ENCODE measurements at places on chromosomes 16 and 17.

DNA sequence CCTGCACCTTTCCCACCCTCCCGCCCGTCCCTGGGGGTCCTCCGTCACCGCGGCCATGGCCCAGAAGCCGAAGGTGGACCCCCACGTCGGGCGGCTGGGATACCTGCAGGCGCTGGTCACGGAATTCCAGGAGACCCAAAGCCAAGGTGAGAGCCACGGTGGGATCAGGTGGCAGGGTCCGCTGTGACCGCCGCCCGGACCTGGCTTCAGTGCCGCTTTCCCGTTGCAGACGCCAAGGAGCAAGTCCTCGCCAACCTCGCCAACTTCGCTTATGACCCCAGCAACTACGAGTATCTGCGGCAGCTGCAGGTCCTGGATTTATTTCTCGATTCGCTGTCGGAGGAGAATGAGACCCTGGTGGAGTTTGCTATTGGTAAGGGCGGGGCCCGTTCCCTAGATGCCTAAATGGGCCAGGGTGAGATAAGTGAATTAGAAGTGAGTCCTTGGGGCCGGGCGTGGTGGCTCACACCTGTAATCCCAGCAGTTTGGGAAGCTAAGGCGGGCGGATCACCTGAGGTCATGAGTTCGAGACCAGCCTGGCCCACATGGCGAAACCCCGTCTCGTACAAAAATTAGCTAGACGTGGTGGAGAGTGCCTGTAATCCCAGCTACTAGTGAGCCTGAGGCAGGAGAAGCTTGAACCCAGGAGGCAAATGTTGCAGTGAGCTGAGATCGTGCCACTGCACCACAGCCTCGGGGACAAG is 617 bp downstream of the ARMC7 start:
- H3K36me3 ChIP-seq: peaks cover 20% of the 10 kb centered on the region
- H3K27me3 ChIP-seq: no peaks in the 10 kb centered on the region
- H3K27ac ChIP-seq: peak overlapping the region; percentile 84

DNA sequence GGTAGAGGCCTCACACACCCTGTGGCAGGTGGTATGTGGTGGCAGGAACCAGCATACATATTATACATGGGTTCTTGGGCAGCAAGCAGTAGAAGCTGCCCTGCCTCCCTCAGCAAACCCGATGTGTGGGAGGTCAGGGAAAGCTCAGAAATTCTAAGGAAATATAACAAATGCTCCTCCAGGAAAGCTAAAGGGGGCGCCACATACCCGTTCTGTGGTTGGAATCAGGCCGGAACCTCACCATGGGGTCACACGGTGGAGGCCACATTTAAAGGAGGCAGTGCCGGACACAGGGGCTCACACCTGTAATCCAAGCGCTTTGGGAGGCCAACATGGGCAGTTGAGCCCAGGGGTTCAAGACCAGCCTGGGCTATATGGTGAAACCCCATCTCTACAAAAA is 12.4 kb upstream of the KATNB1 start:
- no peak for DNase-seq
- H3K27me3 ChIP-seq: no peaks in the 10 kb centered on the region
- H3K36me3 ChIP-seq: no peaks in the 10 kb centered on the region
- no peak overlapping the region for H3K4me3 ChIP-seq
- H3K27ac ChIP-seq: no peak overlapping the region

DNA sequence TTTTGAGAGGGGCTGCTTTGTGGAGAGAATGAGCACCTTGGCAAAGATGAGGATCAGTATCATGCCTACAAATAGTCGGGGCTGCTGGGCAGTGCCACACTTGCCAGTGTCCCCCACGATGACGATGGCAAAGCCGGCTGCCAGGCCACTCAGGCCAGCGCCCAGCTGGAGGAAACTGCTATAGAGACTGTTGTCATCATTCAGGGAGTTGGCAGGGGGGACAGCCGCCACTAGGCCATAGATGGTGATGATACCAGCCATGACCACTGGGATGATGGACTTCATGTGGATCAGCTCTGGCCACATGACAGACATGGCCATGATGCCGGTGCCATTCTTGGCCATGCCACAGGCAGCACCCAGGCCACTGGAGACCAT is 23.8 kb downstream of the MINK1 start:
- DNase-seq: no peak
- H3K36me3 ChIP-seq: peaks cover 23% of the 10 kb centered on the region
- no peak overlapping the region for H3K4me3 ChIP-seq
- no peak overlapping the region for H3K27ac ChIP-seq
- H3K27me3 ChIP-seq: no peaks in the 10 kb centered on the region

DNA sequence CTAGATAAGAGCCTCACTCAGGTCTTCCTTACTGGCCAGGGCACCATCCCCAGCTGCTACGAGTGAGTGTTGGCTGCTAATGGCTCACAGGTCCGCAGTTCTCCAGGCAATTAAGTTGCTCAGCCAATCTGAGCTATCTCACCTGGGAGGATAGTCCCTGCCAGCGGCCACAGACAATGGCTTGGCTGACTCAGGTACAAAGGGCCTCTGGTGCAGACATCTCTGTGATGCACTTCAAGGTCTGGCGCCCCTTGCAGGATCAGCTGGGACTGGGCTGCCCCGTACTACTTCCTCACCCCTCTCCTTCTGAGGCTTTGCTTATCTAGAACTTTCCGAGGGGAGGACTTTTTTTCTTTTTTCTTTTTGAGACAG is 49.2 kb upstream of the EMP2 start:
- no peaks in the 10 kb centered on the region for H3K36me3 ChIP-seq
- peaks cover 2% of the 10 kb centered on the region for H3K27me3 ChIP-seq
- no peak overlapping the region for H3K4me3 ChIP-seq
- DNase-seq: no peak
- H3K4me1 ChIP-seq: no peaks in the 10 kb centered on the region

DNA sequence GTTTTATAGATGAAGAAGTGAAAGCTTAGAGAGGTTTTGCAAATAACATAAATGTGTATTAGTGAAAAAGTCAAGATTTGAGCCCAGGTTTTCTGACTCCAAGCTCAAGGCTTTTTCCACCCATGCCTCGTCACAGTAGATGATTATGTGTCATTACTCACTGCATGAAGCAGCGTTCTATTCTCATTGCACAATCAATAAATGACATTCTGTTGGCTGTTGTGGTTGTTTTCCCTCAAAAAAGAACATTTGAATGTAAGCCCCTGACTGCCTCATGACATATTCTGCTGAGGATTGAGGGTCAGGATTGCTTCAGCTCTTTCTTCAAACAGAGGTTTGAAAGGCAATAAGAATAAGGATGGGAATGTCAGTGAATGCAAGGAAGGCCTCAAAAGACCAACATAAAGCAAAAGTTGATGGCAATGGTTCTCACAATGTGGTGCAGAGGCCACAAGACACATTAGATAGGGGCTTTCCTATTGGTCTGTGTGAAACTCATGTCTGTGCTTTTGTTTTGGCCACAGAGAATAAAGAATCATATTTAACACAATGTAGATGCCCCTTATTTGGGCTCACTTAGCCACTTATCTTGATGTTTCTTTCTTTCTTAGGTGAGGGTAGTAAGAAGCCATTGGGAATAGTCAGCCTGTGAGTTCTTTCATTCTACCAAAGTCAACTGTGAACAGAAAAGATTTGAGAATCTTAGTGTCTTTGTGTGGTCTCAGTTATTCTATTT is 5.4 kb upstream of the MMD start:
- no peak overlapping the region for H3K27ac ChIP-seq
- H3K4me1 ChIP-seq: peaks cover 6% of the 10 kb centered on the region
- DNase-seq: no peak
- H3K4me3 ChIP-seq: no peak overlapping the region
- H3K36me3 ChIP-seq: no peaks in the 10 kb centered on the region
- peaks cover 24% of the 10 kb centered on the region for H3K27me3 ChIP-seq

DNA sequence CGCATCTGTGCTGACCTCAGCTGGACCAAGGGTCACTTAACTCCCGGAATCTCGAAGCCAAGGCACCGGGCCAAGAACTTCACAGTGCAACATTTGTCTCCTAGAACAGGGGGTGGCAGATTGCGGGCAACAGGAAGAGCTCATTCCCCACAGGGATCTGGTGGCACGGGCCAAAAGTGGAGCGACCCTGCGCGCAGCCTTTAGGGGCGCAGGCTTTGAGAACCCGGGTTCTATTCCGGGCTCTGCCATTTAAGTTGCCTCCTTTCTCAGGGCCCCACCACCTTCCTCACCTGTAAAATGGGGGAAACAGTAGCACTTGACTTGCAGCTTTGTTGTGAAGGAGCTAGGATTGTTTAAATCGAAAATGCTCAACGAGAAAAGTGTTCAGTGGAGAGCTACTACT is 651 bp downstream of the SHMT1 start:
- DNase-seq: peak; percentile 45
- peaks cover 16% of the 10 kb centered on the region for H3K36me3 ChIP-seq
- peak overlapping the region; percentile 91 for H3K4me3 ChIP-seq
- H3K4me1 ChIP-seq: peaks cover 23% of the 10 kb centered on the region
- peaks cover 3% of the 10 kb centered on the region for H3K27me3 ChIP-seq

DNA sequence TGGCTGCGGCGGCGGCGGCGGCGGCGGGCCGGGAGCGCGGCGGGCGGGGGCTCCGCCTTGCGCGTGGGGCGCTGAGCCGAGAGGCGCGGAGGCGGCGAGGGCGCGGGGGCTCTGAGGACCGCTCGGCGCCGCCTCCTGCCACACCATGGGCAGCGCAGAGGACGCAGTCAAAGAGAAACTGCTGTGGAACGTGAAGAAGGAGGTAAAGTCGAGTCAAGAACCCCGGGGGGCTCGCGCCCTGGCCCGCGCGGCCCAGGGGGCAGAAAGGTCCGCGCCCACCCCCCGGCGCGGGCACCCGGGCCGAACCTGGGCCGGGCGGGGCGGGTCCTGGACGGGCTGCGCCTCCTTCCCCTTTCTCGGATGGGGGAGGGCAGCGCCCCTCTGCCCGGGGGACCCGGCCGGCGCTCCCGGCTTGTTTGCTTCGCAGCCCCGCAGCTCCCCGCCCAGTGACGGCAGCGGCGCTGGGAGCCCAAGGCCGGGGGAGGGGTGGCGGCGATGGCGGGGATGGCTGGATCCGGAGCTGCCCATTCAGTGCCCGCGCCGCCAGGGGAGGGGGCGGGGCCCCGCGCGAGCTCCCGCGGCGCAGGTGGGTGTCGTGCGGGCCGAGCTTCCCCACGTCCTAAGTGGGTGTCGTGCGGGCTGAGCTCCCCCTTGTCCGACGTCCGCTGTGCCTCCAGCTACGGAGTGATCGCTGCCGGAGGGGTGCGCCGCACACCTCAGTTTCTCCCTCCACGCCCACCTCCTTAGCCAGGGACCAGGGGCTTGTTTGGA is 428 bp downstream of the SGSM2 start:
- peak overlapping the region; percentile 71 for H3K27ac ChIP-seq
- DNase-seq: peak; percentile 58
- H3K4me1 ChIP-seq: peaks cover 16% of the 10 kb centered on the region
- H3K4me3 ChIP-seq: peak overlapping the region; percentile 99

GRCh38 chr16:25045696-25046381 is 30.7 kb upstream of the ARHGAP17 start:
- H3K36me3 ChIP-seq: no peaks in the 10 kb centered on the region
- peaks cover 40% of the 10 kb centered on the region for H3K4me1 ChIP-seq
- H3K27ac ChIP-seq: no peak overlapping the region
- peaks cover 2% of the 10 kb centered on the region for H3K27me3 ChIP-seq
- no peak overlapping the region for H3K4me3 ChIP-seq

GRCh38 chr16:82655072-82655714 is 28.4 kb downstream of the CDH13 start:
- peaks cover 96% of the 10 kb centered on the region for H3K4me1 ChIP-seq
- peaks cover 20% of the 10 kb centered on the region for H3K36me3 ChIP-seq
- H3K27ac ChIP-seq: peak overlapping the region; percentile 98

- no peaks in the 10 kb centered on the region for H3K27me3 ChIP-seq
- no peak overlapping the region for H3K4me3 ChIP-seq
- no peak for DNase-seq
Measured at GRCh38 chr16:8430401-8430800, 159.9 kb downstream of the TMEM114 start.

- peaks cover 61% of the 10 kb centered on the region for H3K4me1 ChIP-seq
- no peak for DNase-seq
- no peaks in the 10 kb centered on the region for H3K27me3 ChIP-seq
- peaks cover 35% of the 10 kb centered on the region for H3K36me3 ChIP-seq
- H3K4me3 ChIP-seq: peak overlapping the region; percentile 48
- H3K27ac ChIP-seq: peak overlapping the region; percentile 79
Measured at GRCh38 chr16:20911361-20911760, 10.8 kb downstream of the LYRM1 start.

DNA sequence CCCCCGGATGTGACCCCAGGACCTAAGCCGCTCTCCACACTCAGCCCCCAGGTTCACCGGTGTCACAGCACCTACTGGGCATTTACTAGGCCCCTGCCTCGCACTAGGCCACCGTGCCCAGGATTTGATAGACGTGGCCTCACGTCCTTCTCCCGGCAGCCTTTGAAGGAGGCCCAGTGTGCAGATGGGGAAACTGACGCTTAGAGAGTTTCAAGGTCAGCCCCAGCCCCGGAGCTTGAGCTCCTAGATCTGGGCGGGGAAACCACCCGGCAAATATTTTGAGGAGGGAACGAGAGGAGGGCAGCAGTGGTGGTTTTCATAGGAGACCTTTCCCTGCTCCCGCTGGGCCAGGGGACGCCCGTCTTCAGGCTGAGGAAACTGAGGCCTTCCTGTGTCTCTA is 10.3 kb downstream of the ZFPM1 start:
- H3K27me3 ChIP-seq: no peaks in the 10 kb centered on the region
- H3K4me3 ChIP-seq: no peak overlapping the region
- no peak for DNase-seq
- no peaks in the 10 kb centered on the region for H3K36me3 ChIP-seq
- peaks cover 59% of the 10 kb centered on the region for H3K4me1 ChIP-seq

DNA sequence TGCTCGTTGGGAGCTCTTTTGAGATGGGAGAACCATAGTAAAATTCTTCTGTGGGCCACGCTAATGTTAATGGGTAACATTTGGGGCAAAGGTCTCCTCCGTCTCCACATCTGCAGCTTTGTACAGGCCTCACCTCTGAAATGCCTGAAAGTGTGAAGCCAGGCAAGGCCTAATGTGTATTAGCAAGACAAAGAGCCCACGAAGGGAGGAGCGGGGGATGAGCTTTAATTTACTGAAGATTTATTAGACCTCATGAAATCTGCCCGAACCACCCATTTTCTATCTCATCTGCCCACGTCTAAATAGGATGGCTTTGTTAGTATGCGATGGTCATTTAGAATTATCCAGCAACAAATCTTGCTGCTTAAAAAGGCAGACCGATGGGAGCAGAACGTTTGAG is 408.9 kb downstream of the PMP22 start:
- H3K27me3 ChIP-seq: no peaks in the 10 kb centered on the region
- H3K36me3 ChIP-seq: no peaks in the 10 kb centered on the region

GRCh38 chr16:25081702-25082101 is 29.8 kb upstream of the LCMT1 start:
- DNase-seq: no peak
- no peaks in the 10 kb centered on the region for H3K27me3 ChIP-seq
- H3K4me1 ChIP-seq: peaks cover 3% of the 10 kb centered on the region
- H3K27ac ChIP-seq: no peak overlapping the region
- no peaks in the 10 kb centered on the region for H3K36me3 ChIP-seq
